GM19239 (cell line): ENCODE measurements at places on chromosomes 6 and 20.

- no peak for DNase-seq
These were observed 962.1 kb downstream of the GRIK2 start for GRCh38 chr6:102355578-102355977.

GRCh38 chr6:109323241-109323640 is 59.0 kb downstream of the CD164 start:
- DNase-seq, result no peak

- no peak for DNase-seq
These were observed 82.8 kb downstream of the ZMYND8 start for GRCh38 chr20:47273591-47274235.

GRCh38 chr20:51204794-51205193 is 181.9 kb upstream of the KCNG1 start:
- no peak for DNase-seq

- DNase-seq, result no peak
These were observed 11.2 kb downstream of the HLA-DQB1 start for GRCh38 chr6:32655203-32655710.

- no peak for DNase-seq
These were observed 773.4 kb downstream of the KIF16B start for GRCh38 chr20:15799871-15800270.

DNA sequence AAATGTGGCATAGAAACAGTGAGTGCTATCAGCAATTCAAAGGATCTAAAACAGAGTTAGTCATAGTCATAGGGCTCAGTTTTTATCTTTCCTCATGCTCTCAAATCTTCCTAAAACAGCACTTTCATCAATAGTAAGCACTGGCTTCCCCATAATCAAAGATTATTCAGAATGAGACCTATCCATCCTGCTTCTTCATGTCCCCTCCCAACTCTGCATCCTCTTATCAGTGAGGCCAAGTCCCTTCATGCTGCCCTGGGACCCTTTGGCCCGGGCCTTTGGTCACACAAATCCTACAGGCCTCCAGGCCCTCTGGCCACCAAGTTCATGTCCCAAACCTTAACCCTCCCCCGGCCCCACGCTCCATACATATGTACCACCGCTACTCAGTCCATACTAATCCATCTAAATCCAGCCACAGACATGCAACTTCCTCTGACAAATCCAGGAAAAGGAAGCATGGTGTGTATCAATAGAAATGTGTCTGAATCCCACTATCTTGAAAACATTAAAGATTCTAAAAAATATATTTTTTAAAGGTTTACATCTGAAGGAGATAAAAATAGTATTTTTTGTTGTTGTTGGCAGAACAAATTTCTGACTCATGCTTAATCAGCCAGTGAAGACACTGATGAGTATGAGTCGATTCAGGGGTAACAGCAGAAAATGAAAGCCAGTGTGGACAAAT is 143.5 kb downstream of the PDE7B start:
- DNase-seq, result no peak

- DNase-seq, result no peak
These were observed 124.6 kb downstream of the WDR27 start for GRCh38 chr6:169577236-169577635.

GRCh38 chr6:166293731-166294584 is 14.2 kb downstream of the PRR18 start:
- DNase-seq, result no peak

DNA sequence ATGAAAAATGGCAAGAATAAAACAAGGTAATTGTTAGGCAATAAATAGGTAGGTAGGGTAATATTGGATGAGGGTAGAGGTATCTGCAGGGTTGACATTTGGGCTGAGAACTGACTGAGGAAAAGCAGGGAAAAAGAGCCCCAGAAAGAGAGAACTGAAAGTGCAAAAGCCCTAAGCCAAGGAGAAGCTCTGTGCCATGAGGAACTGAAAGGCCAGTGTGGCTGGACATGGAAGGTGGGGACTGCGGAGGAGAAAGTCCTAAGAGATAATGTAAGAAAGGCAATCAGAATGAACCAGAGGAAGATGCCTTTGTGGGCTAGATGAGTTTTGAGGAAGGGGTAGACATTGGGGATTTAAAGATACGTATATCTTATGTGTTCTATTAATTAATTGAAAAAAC is 9.9 kb upstream of the HIVEP2 start:
- DNase-seq, result no peak

DNA sequence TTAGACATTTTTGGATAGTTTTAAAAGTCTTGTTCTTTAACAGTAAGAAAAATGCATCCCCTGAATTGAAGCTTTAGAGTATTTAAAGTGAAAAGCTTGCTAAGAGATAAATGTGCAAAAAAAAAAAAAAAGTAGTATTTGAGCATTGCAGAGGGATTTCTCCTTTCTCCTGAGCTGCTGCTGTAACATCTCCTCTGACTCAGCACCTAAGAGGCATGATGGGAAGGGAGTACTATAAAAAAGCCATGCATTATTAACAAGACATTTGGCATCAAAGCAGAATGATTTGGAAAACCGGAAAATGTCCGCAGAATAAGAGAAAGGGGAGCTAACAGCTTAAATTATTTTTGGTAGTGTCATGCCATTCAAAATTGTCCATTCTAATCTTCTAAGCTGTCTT is 27.9 kb downstream of the B4GALT5 start:
- DNase-seq, result no peak

- no peak for DNase-seq
These were observed 57.6 kb downstream of the CD24 start for GRCh38 chr6:106916891-106917290.

- DNase-seq, result peak; percentile 20
These were observed 93.8 kb upstream of the MAP7 start for GRCh38 chr6:136643850-136644596.

GRCh38 chr6:137171824-137172733 is 1.4 kb downstream of the IL22RA2 start:
- no peak for DNase-seq

DNA sequence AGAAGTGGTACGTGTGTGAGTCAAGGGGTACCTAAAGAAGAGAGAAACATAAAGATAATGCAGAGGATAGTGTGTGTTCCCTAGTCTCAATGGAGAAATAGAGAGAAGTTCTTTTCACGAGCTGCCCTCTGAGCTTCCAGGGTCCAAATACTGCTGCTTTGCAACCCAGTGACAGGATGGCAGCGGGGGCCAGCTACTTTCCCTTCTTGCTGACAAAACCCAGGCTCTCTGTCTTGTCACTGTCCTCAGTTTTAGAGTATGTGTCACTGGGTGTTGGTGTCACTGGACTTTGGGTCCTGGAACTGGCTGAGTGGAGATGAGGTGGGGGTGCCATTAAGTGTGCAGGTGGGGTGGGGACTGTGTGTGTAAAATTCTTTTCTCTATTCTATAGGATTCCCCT is 265.6 kb downstream of the CDC5L start:
- no peak for DNase-seq

GRCh38 chr6:5167501-5167900 is 82.4 kb downstream of the PPP1R3G start:
- DNase-seq, result no peak

DNA sequence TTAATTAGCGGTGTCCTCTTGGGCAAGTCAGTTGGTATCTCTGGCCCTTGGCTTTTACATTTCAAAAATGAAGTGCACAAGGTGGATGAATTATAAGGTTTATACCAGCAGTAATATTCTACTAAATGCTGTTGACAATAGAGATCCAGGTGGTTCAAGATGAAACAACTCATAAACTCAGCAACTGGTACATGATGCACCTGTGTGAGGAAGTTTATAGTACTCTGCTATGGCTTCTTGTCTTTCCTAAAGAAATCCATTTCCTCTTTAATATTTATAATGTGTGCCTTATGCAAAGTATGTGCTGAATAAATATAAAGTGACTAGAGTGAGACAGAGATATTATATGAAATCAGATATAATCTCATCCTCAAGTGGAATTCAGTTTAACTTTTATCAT is 48.5 kb downstream of the ADGRG6 start:
- DNase-seq, result no peak

- no peak for DNase-seq
These were observed 74.0 kb downstream of the HAO1 start for GRCh38 chr20:7866285-7866684.

- no peak for DNase-seq
These were observed 367.1 kb downstream of the PREX1 start for GRCh38 chr20:48460681-48461080.

GRCh38 chr6:93447874-93448273 is 28.5 kb upstream of the EPHA7 start:
- no peak for DNase-seq

DNA sequence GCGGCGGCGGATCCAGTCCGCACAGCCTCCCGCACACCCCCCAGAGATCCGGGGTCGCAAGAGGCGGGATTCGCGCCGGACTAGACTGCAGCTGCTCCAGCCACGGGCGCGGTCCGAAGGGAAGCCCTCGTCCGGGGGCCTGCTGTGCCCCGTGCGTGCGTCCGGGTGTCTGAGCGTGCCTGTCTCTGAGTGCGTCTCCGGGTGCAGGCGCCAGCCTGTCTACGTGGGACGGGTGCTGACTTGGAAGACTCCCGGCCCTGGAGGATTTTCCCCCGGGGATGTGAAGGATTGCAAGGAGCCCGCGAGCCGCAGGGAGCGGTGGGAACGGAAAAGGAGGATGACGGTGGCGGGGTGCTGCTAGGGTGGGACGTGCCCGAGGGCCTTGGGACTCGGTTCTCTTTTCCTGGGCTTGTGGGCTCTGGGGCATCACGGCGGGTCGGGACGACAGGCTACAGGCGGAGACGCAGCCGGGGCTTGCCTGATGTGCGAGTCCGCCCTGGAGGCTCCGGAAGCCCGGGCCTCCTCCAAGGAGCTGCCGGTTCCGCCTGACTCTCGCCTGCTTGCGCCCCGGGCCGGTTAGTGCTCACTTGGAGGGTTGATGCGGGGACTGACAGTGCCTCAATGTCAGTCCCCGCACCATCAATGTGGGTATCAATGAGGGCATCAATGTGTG is 5.7 kb downstream of the MAFB start:
- DNase-seq, result no peak

DNA sequence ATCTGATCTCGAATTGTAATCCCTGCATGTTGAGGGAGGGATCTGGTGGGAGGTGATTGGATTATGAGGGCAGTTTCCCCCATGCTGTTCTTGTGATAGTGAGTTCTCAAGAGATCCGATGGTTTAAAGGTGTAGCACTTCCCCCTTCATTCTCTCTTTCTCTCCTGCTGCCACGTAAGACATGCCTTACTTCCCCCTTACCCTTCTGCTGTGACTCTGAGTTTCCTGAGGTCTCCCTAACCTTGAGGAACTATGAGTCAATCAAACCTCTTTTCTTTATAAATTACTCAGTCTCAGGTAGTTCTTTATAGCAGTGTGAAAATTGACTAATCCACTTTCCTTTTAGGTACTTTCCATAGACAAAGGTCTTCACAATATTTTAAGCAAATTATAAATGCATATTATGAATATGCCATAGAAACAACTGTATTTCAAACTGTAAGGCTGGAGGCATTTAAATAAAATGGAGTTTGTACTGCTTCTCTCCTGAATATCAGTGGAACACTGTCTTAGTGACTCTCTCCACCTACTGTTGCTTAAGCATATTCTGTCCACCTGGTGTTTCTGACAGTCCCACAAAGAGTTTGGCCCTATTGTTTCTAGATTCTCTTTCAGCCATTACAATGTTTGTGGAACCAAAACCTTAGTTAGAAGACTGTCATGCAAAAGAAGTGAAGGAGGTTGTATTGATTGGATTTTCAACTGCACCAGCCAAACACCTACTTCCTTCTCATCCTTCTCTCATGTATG is 24.3 kb upstream of the IL17A start:
- no peak for DNase-seq

DNA sequence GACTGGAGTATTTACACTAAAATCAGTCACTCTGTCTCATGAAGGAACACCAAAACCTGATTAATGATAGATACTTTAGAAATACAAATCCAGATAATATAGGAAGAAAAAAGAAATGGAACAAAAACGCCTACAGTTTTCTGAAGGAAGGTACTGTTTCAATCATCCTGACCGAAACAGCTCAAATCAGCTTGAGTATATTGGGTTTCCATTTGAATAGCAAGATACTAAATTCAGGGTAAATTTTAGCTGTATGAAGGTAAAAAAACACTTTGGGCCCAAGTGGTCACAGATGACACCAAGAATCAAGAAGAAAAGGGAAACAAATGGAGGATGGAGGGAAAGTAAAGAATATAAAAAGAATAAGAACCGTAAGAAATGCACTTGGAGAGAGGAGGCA is 6.9 kb downstream of the ZSCAN23 start:
- DNase-seq, result no peak

DNA sequence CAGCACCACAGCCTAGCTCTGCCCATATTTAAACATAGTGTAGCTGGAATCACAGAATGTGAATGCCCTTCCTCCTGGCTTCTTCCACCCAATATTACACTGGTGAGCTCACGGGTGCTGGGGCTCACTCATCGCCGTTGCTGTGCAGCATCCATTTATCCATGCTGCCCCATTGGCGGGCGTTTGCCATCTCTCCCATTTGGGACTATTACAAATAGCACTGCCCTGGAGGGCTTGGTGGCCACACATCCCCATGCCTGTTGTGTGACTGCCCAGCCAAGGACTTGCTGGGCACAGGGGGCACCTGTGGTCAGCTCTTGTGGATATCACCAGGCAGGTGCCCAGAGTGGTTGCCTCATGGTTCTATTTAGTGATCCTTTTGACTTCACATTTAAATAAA is 54.5 kb upstream of the ENTPD6 start:
- no peak for DNase-seq

DNA sequence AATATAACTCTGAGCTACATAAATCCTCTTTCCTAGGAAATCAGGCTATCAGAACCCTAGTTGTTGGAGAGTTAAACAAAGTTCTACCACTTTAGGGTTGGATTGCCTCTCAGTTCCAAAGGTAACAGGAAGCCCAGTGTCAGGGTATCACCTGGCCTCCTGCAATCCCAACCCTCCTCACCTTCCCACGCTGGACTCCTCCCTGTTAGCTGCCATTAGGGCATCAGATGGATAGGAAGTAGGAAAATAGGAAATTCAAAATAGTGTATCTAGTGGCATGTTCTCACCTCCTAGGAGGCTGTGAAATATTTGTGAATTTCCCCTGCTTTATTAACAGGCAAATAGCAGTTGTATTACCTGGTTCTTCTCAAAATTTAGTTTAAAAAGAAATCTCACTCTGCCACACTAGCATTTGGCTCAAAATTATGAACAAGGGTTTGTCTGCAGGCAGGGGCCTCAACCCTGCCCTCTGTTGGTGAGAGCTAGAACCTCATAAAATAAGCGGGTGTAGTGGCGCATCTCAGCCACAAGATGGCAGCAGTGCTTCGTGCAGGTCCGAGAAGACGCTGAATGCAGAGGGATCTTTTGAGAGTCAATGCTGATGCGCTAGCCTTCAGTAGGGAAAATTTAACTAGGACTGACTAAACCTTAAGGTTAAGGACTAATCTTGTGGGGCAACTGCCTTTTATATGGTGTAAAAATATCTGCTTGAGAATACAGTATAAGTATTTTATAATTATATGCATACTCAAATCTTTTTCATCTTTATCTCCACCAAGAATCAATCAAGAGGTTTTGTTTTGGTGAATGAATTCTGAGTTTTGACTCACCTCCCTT is 209.8 kb upstream of the KCNQ5 start:
- DNase-seq, result peak; percentile 46

- no peak for DNase-seq
These were observed 21.7 kb upstream of the FYN start for GRCh38 chr6:111894951-111895350.

GRCh38 chr6:8329562-8329961 is 105.8 kb downstream of the SLC35B3 start:
- DNase-seq, result no peak
